Astrocyte of the cerebellum (primary cell): ENCODE measurements at places on chromosomes 11 and 22.
A peak's percentile ranks its signal among the peaks of the same experiment; 100 is the strongest.

DNA sequence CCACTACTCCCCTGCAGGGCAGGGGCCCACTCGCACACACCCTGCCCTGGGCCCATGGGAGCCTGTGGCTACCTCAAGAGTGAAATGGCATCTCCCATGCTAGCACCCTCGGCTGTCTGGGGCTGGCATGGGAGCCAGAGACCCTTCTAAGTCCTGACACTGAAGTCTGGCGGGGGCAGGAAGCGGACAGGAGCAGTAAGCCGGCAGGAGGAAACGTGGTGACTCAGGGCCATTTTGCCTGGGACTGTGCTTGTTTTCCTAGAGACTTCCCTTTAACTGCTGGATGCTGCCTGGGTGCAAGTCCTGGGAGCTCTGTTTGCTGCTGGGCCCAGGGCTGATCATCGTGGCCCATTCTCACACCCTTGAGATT is 16.8 kb downstream of the RELT start:
- DNase-seq, result no peak

DNA sequence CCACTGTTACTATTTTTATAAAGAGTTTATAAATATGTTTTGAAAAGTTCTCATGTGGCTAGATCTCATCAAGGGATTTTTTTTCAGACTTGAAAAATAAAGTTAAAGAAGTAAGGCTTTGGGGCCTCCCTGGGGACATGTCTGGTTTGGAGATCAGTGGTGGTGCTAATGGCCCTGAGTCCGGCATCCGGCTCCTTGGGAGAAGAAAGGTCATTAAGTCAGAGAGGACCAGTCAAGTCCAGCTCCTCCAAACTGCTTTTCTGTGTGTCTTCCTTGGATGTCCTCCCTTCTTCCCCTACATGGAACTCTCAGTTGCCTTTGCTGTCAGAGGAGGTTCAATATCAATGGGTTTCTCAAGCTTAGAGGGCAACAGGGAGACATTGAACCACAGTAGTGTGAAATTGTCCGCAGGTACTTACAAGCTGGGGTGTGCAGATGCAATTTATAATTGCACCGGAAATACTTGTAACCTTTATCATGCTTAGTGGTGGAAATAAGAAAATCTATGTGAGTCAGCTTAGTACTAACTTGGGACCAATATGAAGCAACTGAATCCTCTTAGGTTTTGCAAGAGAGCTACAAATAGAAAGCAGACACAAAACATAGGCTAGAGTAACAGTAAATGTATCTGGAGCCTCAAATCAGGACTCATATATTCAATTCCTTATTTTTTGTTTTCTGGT is 144.3 kb downstream of the TEAD1 start:
- DNase-seq, result no peak

DNA sequence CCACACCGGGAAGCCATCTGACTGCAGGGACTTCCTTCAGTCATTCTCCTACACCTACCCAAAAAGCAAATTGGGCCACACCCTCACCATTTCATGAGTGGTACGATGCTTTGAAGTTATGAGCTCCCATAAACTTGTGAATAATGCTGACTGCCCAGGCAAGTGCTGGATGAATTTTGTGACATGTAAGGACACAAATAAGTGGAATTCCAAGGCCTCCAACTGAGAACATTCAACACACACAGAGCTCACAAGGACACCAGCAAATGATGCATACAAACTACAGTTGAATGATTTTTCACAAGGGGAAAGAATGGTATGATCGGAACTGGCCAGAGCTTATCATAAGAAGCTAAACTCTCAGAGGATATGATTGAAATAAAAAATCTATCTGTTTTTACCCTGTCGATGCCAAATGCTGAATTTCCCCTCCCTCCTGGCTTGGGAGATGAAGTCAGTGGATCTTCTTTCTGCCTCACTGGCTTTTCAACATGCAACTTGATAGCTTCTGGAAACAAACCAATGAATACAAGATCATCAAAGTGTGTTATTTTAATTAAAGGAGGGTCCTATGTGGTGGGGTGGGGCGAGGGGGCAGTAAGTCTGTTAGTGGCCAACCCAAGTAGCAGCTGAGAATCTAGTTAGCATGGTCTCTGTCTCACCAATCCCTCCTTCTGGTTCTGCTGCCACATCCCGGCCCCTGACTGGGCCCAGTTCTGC is 123.8 kb downstream of the WT1 start:
- no peak for DNase-seq

GRCh38 chr11:92980312-92980711 is 10.9 kb downstream of the MTNR1B start:
- DNase-seq, result no peak

DNA sequence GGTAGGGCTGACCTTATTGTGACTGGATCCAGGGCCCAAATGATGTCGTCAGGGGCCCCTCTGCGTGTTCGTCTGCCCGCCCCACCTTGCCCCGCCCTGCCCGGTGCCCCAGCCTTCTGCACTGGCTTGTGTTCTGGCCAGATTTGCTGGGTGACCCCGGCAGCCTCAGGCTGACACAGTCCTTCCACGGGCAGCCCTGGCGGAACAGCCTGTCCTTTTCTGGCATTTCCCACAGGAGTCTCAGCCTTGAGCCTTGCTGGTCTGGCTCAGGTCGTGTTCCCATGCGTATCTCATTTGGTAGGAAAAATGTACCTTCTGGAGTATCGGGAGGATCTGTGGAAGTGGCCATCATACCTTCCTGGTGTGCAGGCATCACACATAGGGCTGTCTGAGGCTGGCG is 31.0 kb downstream of the IGHMBP2 start:
- DNase-seq, result no peak

GRCh38 chr11:76666408-76666807 is 4.1 kb downstream of the LRRC32 start:
- no peak for DNase-seq

DNA sequence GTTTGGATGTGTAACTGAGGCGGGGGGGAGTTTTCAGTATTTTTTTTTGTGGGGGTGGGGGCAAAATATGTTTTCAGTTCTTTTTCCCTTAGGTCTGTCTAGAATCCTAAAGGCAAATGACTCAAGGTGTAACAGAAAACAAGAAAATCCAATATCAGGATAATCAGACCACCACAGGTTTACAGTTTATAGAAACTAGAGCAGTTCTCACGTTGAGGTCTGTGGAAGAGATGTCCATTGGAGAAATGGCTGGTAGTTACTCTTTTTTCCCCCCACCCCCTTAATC is 2.3 kb downstream of the MALAT1 start:
- DNase-seq, result no peak

DNA sequence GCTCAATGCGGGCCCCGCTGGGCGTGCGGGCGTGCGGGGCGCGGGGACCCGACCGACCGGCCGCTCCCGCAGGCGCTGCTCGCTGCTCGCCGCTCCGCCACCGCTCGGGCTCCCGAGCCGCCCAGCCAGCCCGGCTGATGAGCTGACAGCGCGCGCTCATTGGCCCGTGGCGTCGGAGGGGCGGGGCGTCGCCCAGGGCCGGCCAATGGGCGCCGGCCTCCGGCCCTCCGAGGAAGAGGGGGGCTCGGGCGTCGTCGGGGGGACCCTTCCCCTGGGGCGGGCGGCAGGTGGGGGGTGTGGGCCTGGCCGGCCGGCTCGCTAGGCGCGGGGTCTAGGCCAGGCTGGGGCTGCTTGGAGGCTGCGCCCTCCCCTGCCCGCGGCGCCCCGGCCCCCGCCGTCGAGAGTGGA is at the start of gene SCUBE1:
SCUBE1 (minus strand) TSS at position 111 of the 408 bp plus-strand sequence. CDS start 111 bp downstream, outside the sequence.
- no peak for DNase-seq

GRCh38 chr11:5684036-5684645 is 733 bp downstream of the TRIM5 start:
- DNase-seq, result no peak

DNA sequence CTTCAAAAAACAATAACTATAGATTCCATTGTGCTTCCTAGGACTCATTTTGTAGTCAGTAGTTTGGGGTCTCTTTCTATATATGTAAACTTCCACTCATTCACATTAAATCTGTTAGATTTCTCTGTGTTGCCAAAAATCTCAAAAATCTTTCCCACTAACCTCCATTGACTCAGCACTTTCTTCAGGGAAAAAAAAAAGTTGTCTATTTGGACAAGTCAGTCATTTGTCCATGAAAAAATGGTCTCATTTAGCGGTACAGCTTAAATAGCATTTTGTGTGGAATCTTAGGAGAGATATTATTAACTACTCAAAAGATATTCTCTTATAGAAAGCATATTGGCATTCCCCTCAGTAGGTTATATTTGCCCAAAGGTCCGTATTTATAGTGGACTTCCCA is 81.9 kb downstream of the PPP2R1B start:
- DNase-seq, result no peak

GRCh38 chr11:36130401-36130800 is 158.8 kb downstream of the COMMD9 start:
- DNase-seq, result no peak

DNA sequence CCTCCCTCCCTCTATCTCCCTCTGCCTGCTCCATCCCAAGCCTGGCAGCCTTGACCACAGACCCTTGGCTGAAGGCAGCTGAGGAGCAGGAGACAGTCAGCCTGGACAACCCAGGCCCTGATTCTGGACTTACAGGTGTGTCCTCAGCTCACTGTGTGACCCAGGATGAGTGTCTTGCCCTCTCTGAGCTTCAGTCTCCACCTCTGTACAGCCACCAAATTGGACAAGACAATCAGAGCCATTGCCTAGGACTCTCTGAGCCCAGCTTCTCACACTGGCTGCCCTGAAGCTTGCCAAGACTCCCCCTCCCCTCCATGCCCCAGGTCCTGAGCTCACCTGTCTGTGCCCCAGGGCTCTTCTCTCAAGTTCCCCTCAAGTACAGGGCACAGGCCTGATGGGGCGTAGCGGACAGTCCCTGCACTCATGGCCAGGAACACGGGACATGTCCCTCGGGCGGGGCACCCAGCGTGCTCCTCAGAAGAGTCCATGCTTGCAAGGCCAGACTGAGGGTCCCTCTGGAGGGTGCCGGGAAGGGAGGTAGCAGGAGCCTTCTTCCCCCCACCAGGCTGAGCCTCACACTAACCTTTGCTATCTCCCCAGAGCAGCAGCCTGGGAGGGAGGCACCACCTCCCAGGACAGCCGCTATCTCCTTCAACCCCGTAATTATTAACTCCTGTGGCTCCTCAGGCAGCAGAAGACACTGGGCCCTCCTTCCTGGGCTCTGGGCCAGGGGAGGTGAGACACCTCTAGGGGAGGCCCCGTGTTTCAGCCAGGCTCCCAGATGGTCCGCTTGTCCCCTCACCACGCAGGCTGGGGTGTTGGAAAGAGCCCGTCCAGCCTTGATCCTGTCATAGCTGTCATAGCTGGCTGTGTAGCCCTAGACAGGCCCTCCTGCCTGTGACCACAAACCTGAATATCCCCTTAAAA is 2.6 kb upstream of the RAB3IL1 start:
- no peak for DNase-seq

DNA sequence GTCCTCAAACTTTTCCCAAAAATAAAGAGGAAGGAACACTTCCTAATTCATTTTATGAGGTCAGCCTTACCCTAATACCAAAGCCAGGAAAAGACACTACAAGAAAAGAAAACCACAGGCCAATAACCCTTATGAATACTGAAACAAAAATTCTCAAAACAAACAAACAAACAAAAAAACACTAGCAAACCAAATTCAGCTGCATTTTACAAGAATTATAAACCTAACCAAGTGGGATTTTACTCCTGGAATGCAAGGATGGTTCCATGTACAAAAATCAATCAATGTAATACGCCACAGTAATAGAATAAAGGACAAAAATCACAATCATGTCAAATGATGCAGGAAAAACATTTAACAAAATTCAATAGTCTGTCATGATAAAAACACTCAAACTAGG is 13.3 kb downstream of the ARVCF start:
- DNase-seq, result no peak

DNA sequence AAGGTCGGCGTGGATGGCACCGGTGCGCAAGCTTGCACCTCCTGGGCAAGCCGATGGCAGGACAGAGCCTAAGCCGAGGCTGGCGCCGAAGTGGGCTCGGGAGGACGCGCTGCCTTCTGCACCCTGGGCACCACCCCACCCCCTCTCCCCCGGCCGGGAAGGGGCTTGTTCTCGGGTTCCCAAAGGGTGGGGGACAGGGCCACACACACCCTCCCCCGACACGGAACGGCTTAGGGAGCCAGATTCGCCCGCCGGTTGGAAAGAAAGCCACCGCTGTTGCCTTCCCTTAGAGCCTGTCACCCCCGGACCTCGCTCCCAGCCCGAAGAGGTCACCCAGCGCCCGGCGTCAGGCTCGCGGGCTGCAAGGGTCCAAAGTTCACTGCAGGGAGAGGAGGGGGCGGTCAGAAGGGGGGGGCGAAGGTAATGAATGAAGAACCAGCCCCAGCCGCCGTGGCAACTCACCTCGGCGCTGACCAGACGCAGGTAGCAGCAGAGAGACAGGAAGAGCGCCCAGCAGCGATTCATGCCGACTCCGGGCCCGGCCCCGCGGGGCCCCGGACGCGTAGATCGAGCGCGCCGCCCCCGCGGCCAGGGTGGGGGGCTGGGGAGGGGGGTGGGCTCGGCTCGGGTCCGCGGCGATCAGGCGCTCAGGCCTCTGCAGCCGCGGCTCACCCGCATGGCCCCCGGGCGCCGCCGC is 1.2 kb downstream of the PDGFB start:
- no peak for DNase-seq

DNA sequence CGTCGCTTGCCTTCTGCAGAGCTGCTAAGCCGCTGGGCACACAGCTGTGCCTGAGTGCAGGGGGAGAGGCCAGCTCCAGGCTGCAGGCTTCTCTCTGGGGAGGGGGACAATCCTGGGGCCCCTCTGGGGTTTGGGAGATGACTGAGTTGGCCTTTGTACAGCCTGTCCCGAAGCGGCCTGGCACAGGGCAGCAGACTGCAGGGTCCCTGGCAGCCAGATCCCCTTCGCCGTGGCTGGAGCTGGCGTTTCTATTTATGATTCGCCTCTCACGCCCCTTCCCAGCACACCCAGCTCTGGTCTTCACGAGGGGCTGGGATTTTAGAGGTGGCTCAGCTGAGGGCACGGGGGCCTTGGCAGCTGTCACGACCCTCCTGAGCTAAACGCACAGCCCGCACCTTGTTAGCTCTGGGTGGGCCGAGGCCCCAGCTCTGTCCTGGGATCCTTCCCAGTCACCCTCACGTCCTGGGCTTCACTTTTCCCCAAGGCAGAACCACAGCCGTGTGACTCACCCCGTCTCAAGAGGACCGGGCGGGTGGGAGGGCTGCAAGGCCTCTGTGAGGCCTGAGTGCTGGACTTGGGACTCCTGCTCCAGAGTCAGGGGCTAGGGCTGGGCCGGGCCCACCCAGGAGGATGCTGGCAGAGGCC is 18.4 kb downstream of the OSBPL5 start:
- DNase-seq, result peak; percentile 68

DNA sequence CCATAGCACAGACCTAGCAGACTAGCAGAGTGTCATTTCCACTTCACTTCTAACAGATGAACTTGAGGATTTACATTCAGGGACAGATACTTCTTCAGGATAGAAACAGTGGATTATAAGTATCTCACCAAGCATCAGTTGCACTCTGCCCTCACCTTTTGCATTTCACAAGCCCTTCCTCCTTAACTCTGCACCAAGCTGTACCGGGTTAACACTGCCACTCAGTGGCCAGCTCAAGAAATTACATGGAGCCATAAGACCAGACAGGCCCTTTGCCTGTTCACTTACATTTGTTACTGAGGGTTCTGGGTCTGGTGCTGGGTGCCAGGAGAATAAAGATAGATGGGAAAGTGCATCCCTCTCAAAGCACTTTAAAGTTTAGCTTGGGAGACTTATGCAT is 309.8 kb downstream of the SHANK2 start:
- DNase-seq, result no peak
